ENCODE measurements at places on chromosomes 4 and X.

DNA sequence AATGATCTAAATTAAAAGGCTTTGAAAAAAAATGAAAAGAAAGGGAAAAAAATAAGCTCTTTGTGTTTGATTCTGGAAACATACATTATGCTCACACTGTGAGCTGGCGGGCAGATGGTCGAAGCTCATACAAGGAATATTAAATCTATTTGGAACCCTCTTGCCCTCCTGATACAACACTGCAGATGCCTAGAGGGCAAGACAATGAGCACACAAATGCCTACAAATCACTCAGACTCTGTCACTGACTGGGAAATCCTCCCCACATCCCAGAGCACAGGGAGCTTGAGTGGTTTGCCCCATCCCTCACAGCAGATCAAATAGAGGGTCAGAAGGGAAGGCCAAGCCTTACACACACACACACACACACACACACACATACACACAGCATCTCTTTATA lies 320.4 kb downstream of the HNRNPD start:
- no peak for DNase-seq

GRCh38 chrX:23118890-23119527 lies 119.2 kb downstream of the DDX53 start:
- no peak for DNase-seq

DNA sequence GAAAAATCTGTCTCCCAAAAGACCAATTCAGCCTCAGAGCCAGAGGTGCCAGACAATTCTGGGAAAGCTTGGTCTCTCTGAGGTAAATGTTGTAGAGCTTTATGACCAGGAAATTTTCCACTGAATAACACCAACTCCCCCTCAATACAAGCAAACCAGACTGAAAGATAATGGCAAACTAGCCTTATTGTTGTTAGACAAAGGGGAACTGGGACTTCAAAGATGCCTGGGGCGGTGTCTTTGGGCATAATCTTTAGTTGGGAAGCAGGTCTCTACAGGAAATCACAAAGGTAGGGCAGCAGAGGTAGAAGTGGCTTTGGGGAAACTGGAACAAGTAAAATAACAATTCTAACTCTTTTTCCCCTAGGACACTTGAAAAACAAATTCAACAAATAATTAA lies 12.0 kb downstream of the COL4A6 start:
- no peak for DNase-seq

- no peak for DNase-seq
Measured at GRCh38 chr4:128946916-128947315, 137.4 kb downstream of the JADE1 start.

- DNase-seq, result no peak
Measured at GRCh38 chr4:19806865-19807264, 444.8 kb upstream of the SLIT2 start.

DNA sequence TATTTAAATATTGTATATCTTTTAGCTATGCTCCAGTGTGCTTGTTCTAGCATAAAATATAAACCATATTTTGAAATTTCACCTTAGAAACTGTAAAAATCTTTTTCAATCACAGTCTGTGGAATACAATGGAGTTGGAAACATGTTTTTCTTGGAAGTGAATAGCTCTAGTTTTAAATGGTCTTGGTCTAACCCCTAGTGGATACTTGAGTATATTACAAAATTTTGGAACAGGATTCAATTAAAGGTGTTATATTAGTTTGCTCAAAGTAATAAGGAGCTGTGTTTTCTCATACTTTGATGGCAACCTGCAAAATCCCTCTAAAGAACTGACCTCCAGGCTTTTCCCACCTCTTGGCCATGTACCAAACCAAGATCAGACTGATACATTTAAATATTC lies 48.2 kb downstream of the STK26 start:
- no peak for DNase-seq

DNA sequence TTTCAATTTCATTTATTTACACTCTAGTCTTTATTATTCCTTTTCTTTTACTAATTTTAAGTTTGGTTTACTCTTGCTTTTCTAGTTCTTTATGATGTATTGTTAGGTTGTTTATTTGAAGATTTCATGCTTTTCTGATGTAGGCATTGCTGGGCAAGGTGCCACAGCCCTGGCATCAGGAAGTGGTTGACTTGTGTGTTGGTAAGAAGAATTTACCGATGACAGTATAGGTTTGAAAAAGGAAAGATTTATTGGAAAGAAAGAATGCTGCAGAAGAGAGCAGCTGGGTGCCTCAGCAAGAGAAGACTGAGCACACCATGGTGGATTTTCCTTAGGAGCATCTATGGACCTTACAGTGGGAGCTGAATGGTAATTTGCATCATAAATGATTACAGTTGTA lies 153.2 kb downstream of the KLF8 start:
- no peak for DNase-seq

GRCh38 chrX:14352511-14352910 lies 176.8 kb upstream of the GLRA2 start:
- no peak for DNase-seq

- no peak for DNase-seq
Measured at GRCh38 chr4:171880136-171880535, 66.9 kb downstream of the GALNTL6 start.

- DNase-seq, result no peak
Measured at GRCh38 chr4:143262838-143263237, 73.8 kb upstream of the GAB1 start.

DNA sequence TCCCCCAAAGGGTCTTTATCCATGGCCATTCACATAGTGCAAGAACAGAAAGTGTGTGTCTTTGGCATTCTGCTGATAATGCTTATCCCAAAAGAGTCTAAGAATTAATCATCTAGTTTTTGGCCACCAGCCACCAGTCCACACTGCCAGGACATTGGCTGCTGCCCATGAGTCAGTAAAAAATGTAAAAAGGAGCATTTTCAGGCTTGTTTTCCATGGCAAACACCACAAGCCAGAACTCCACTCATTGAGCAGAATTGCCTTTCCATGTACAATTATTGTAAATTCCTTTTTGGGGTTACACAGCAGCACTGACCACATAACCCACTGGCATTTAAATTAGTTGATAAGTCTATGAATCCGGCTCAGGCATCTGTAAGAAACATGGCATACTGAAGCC lies 89.2 kb upstream of the PRDX4 start:
- DNase-seq, result no peak

DNA sequence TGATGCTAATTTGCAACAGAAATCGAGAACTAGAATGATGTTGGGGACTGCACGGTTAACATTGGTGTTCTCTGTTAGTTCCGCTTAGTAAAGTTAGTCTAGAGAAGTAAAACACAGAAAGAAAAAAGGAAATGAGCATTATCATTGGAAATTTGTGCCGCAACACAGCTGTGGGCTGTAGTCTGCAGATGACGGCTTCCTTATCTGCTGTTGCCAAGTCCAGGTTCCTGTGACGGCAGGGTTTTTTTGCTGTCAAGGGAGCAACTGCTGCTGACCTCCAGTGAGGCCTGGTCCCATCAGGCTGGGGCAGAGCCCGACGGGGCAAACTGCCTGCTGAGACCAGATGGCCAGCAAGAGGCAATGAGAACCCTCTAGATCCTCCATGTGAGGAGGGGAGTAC lies 38.9 kb upstream of the PHEX start:
- no peak for DNase-seq

- no peak for DNase-seq
Measured at GRCh38 chr4:114857831-114858230, 255.6 kb downstream of the NDST4 start.

DNA sequence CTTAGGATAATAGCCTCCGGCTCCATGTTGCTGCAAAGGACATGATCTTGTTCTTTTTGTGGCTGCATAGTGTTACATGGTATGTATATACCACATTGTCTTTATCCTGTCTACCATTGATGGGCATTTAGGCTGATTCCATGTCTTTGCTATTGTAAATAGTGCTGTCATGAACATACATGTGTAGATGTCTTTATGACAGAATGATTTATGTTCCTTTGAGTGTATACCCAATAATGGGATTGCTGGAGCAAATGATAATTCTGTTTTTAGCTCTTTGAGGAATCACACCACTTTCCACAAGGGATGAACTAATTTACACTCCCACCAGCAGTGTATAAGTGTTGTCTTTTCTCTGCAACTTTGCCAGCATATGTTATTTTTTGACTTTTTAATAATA lies 4.6 kb downstream of the RAB33B start:
- no peak for DNase-seq

DNA sequence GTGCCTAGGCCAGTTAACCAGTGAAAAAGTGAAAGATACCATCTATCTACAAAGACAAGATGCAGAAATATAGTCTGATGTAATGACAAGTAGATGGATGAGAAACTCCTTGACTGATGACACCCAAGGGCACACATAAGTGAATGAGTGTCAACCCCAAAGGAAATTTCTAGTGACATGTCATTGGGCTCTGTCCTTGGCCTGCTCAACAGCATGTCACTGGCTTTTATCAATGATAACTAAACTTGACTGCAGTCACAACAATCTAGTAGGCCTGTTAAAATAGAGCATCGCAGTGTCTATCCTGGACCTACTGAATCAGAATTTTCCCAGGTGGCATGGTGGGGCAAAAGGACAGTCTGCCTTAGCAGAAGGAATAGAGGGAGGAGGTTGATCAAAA lies 155.8 kb downstream of the TSPAN5 start:
- DNase-seq, result no peak

- DNase-seq, result no peak
Measured at GRCh38 chrX:151825007-151825406, 87.7 kb upstream of the MAGEA4 start.

GRCh38 chr4:122346036-122346435 lies 32.8 kb upstream of the ADAD1 start:
- DNase-seq, result no peak

DNA sequence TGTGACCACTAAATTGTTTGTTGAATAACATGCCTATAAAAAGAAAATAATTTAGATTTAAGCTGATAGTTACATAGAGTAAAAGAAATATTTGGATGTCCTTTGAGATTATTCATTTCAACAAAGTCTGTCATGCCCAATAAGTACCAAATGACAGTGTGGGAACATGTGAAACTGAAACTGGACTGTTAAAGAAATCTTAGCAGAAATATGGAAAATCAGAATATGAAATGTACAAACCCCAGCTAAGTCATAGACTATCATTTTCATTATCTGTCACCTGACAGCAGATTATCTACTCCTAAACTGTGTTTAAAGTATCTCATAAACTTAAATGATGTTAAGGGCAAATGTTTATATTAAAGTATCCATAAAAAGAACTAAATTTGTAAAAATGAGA lies 437.8 kb upstream of the FAM241A start:
- DNase-seq, result no peak

DNA sequence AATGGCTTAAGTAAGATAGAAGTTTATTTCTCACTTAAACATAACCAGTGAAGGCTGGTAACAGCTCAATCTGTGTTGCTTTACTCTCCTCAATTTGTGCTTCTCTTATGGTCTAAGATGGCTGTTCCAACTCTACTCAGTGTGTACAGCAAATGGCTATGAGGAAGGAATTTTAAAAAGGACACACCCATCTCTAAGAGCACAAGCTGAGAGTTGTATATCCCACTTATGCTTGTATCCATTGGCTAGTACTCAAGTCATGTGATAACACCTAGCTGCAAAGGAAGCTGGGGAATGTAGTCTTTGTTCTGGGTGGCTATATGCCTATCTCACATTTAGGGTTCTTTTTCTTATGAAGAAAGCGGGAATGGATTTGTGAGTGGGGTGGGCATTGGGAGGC lies 63.3 kb downstream of the GPAT3 start:
- DNase-seq, result no peak

DNA sequence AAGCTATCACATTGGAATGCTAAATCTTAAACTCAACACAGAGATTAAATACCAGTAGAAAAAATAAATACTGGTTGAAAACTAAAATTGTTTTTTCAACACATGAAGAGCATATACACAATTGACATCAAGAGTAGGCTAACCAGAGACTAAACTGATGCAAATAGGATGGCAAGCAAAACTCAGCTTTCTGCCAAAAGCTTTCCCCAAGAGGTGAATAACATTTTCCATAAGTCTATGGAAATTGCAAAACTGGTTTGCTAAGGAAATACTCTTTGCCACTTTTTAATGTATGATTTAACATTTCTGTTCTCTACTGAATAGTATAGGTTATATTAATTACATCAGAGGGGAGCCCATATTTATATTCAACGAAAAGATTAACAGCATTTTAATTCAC lies 23.8 kb downstream of the IQCM start:
- no peak for DNase-seq

GRCh38 chr4:61740886-61741285 lies 540.8 kb downstream of the ADGRL3 start:
- no peak for DNase-seq

DNA sequence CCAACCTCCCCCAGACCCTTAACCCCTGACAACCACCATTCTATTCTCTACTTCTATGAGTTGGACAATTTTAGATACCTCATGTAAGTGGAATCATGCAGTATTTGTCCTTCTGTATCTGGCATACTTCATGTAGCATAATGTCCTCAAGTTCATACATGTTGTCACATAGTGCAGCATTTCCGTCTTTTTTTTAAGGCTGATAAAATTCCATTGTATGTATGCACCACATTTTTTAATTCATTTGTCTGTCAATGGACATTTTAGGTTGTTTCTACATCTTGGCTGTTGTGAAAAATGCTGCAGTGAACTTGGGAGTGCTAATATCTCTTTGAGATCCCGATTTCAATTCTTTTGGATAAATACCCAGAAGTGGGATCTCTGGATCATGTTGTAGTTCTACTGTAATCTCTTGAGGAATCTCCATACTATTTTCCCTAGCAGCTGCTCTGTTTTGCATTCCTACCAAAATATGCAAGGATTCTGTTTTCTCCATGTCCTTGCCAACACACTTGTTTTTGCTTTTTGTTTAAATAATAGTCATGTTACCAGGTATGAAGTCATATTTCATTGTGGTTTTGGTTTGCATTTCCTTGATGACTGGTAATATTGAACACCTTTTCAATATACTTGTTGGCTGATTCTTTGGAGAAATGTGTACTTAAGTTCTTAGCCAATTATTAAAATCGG lies 48.8 kb upstream of the ADAD1 start:
- no peak for DNase-seq

DNA sequence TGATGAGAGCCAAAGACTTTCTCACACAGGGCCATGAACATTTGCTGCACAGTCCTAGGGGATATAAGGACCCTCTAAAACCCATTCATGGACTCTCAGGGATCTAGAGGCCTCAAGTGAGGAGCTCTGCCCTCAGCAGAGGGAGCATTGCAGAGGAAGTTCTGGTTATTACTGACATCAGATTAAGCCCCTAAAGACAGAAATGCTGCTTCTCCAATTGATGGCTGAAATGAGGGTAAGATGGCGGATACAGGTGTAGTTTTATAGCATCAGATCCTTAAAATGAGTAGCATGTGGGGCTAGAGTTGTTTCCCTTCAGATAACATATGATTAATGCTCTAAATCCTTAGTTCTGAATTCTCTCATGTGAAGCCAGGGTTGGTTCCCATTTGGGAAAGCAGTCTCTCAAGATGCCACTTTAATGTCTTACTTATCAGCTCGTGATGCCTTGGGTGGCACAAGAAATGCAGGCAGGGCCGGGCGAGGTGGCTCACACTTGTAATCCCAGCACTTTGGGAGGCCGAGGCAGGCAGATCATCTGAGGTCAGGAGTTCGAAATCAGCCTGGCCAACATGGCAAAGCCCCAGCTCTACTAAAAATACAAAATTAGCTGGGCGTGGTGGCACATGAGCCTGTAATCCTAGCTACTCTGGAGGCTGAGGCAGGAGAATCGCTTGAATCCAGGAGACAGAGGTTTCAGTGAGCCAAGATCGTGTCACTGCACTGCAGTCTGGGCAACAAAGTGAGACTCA lies 7.9 kb downstream of the RHOH start:
- DNase-seq, result no peak
